ENCODE measurements at places on chromosomes 7 and 10. TPM values are rescaled to one million over a fixed set of nuclear protein-coding genes. Genes with fewer than 3 reads are reported as not detected.

- DNase-seq, result no peak
Measured at GRCh38 chr7:23893942-23894891, 184.2 kb downstream of the STK31 start.

DNA sequence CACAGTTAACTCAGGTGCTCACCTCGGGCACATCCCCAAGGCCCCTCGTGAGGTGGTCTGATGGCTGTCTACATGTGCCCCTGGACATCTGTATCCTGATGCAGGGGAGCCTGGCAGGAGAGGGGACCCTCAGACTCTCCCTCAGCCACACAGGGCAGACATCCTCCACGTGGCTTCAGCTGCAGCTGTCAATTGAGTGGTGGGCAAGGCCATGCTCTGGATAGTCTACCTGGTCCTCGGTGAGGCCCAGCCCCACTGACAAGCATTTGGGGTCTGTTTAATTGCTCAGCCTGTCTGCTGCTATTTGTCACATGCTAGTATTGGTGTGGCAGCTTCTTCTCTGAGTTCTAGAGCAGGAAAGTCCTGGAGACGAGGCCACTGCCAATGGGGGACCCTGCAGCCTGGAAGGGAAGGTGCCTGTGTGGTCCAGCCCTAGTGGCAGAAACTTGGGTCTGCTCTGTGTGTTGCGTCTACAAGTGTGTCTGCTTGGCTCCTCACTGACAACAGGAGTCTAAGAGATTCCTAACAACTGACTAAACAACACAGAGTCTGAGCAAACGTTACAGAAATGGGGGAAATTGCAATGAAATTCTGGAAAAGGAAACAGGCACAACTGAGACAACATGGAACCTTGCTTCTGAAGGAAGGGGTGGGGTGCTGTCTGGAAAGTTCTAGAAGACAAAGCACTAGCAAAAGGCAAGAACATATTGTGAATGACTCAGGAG, 59.3 kb upstream of the IGFBP3 start:
- DNase-seq, result no peak

Gene MALRD1
- 21.0 TPM for total RNA-seq

Gene AQP1
- total RNA-seq, result 914 TPM

DNA sequence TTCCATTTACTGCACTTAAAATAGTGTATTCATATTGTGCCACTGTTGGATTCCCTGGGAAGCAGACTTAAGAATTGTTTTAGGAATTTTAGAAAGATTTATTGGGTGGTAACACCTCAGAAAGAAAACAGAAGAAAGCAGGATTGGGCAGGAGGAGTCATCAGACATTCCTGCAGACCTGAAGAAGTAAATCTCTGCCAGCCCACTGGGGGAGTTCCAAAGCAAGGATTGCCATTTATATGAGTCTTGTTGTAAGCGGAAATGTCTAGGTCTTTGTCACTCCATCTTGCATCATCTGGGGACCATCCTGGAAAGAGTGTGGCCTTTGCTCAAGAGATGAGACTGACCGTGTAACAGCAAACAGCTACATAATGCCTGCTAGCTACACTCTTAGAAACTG, 947.6 kb upstream of the POT1 start:
- no peak for DNase-seq

GRCh38 chr10:89870936-89871335, 169.5 kb downstream of the KIF20B start:
- no peak for DNase-seq

Gene LEP
- total RNA-seq, result not detected

DNA sequence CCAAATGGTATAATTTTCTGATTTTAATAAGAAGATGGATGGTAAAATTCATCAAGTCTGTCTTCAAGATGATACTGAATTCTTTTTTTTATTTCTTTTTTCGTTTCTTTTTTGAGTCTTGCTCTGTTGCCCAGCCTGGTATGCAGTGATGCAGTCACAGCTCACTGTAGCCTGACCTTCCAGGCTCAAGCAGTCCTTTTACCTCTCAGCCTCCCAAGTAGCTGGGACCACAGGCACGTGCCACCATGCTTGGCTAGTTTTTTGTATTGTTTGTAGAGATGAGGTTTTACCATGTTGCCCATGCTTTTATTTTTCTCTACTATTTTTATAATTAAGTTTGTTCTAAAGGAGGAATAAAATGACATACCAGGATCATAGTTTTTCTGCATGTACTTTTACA, 52.1 kb upstream of the HELLS start:
- no peak for DNase-seq

- no peak for DNase-seq
Measured at GRCh38 chr7:135251496-135252391, 18.1 kb downstream of the STRA8 start.

- DNase-seq, result no peak
Measured at GRCh38 chr7:28625432-28625831, 213.1 kb downstream of the CREB5 start.

DNA sequence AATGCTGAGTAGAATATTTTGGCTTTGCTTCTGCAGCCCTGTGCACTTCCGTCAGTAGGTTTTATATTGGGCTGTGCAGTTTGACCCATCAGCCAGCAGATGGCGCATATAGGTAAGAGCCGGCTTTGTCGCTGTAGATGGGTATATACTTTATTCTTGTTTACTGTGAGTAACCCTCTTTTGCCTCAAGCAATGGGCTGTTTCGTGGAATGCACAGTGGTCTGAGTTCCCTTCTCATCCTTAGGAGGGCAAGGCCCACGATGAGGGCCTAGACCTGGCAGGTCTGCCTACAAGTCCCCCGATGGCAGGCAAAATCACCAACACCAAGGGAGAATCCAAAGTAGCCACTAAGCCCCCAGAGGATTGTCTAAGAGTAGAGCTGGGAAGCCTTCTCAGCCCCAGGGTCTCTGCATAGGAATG, 1002.9 kb upstream of the KCND2 start:
- no peak for DNase-seq

DNA sequence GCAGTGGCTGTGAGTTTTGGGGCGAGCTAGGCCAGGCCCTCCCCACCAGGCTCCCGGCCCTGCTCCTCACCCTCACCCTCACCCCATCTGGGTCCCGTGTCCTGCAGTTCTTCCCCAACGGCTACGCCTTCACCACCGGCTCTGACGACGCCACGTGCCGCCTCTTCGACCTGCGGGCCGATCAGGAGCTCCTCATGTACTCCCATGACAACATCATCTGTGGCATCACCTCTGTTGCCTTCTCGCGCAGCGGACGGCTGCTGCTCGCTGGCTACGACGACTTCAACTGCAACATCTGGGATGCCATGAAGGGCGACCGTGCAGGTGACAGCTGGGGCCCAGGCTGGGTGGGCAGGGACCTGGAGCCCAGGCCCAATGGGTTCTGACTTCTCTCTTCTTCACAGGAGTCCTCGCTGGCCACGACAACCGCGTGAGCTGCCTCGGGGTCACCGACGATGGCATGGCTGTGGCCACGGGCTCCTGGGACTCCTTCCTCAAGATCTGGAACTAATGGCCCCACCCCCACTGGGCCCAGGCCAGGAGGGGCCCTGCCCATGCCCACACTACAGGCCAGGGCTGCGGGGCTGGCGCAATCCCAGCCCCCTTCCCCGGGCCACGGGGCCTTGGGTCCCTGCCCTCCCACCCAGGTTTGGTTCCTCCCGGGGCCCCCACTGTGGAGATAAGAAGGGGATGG, 4.9 kb downstream of the GNB2 start:
- peak; percentile 81 for DNase-seq

DNA sequence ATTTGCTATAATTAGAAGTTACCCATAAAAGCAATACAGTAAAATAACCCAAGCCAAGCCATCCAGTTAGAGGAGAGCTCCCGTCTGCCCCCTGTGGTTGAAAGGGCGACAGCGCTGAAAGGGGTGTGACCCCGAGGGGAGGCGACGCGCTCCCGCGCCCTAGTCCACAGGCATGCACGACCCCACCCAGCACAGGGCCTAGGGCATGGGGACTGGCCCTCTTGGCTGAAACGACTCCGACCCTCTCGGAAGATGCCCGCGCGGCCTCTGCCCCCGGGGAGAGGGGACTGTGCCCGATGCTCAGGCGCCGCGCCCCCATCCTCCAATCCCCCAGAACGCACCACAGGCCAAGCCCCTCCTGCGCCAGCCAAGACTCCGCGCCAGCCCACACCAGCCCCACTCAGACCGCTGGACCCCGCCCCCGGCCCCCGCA, 64.0 kb downstream of the CSGALNACT2 start:
- DNase-seq, result peak; percentile 32

DNA sequence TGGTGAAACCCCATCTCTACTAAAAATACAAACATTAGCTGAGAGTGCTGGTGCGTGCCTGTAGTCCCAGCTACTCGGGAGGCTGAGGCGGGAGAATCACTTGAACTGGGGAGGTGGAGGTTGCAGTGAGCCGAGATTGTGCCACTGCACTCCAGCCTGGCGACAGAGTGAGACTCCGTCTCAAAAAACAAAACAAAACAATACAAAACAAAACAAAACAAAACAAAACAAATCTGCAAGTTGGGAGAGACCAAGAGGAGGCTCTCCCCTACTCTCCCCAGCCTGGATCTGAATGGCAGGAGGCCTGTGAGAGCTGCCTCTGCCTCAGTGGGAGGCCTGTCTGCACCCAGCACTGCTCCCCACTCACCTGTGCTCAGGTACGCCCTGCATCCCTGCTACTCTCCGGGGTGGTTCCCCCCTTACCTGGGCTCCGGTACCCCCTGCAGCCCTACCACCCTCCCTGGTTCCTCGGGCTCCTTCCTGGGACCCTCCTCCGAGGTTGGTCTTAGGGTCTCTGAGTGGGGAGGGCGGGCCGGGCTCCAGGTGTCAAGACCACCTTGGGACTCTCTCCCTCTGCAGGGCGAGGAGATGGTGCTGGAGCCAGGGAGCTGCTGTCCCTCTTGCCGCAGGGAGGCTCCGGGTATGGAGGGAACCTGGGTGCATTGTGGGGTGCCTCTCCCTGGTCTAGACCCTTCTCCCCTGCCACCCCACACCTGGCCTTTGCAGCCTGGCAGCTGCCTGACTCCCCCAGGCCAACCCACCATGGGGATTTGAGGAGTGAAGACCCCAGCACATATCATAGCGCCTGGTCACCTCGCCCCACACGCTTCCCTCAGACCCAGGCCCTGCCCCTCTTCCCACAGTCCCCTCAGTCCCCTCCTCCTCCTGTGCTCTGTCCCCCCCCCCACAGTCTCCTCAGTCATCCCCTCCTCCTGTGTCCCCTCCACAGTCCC, 9.5 kb upstream of the ZNF862 start:
- DNase-seq, result no peak

- DNase-seq, result no peak
Measured at GRCh38 chr10:97411406-97411805, 10.3 kb upstream of the RRP12 start.

DNA sequence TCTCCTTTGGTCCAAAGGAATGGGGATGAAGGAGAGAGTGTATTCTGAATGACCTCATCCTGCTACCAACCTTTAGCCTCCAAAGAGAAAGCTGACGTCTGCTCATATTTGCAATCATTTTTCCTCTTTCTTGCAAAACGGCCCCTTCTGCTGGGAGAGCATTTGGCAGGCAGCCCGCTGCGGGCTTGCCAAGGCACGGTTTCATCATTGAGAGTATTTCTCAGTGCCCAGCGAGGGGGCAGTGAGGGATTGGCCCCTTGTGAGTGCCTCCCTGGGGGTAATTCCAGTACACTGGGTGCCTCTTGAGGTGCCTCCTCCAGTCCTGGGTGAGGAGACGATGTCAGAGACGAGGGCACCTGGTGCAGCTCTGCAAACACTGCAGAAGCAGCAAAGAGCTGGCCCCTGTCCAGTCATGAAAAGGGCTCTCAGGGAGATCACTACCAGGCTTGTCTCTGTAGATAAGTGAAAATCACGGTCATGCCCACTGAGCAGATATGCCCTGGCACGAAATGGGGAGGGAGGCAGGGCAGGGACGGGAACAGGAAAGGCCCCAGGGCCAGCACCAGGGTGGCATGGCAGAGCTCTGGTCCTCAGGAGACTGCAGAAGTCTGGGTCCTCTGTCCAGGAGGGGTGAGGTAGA, 48.7 kb upstream of the SHH start:
- DNase-seq, result peak; percentile 90

Measured in upper lobe of left lung (tissue), 6 donors.